Activated CD4-positive, alpha-beta memory T cell treated with anti-CD3 and anti-CD28 coated beads, Interleukin-2, amount 10 ng/mL, durations not matched to agents 7 days and 5 days (primary cell): ENCODE measurements at places on chromosomes 4 and X. TPM values are rescaled to one million over a fixed set of nuclear protein-coding genes. Genes with fewer than 3 reads are reported as not detected.

The NPFFR2 gene
- total RNA-seq: not detected

The MAOB gene
- total RNA-seq: not detected

The GAB3 gene
- 10.5 TPM for total RNA-seq

The ZC4H2 gene
- 11.0 TPM for total RNA-seq

The USP26 gene
- not detected for total RNA-seq

The GPC3 gene
- total RNA-seq: 0.08 TPM

The HEPH gene
- not detected for total RNA-seq

The RASSF6 gene
- total RNA-seq: not detected

The QRFPR gene
- not detected for total RNA-seq

The MRFAP1L1 gene
- 81.9 TPM for total RNA-seq

DNA sequence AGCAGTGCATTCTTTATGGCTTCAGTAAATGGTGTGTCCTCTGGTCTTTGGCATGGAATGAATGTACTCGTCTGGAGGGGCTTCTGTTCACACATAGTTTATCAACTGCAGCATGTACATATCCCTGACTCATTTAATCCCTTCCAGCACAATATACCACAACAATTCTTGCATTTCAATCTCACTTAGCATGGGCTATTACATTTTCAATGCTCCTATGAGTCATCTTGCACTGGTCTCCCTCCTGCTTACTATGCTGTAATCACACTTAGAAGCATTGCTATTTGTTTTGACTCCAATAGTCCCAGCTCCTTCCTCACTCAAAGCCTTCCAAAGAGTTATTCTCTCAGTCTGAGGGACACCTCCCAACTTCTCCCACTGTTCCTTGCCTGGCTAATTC, 180.9 kb upstream of the NUDT10 start:
- no peak for DNase-seq

- DNase-seq: no peak
These were observed 550.0 kb upstream of the DIPK2B start for GRCh38 chrX:45750639-45751038.

GRCh38 chr4:172897046-172897445, 271.6 kb upstream of the GALNT7 start:
- no peak for DNase-seq

DNA sequence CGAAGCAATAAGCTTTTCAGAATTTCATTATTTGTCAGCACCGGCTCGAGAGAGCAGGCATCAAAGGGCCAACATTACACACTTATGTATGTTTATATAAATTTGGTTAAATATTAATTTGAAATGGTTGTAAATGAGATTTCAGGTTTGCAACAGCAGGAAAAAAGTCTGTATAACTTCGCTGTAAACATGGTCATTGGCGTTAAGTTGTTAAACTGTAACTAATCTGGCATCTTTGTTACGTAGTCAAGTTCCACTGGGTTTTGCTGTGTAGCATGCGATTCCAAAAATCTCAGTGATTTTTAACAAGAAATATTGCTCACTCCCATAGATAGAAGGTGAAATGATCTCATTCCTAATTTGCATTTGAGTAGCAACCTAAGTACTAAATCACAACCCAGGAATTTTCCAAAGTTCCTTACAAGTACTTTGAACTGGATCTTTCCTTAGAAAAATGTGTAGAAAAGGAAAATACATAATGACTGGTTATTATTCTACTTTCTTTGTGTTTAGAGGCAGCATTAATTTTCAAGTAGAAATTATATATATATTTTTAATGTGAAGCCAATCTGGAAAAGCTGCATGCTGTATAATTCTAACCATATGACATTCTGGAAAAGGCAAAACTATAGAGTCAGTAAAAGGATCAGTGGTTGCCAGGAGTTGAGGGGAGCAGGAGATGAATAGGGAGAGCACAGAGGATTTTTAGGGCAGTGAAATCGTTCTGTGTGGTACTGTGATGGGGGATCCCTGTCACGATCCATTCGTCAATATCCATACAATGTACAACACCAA, 222.1 kb downstream of the CBR4 start:
- DNase-seq: no peak

GRCh38 chr4:106851726-106852125, 184.4 kb downstream of the DKK2 start:
- DNase-seq: no peak

- no peak for DNase-seq
These were observed 81.4 kb downstream of the RBM47 start for GRCh38 chr4:40548256-40548655.

DNA sequence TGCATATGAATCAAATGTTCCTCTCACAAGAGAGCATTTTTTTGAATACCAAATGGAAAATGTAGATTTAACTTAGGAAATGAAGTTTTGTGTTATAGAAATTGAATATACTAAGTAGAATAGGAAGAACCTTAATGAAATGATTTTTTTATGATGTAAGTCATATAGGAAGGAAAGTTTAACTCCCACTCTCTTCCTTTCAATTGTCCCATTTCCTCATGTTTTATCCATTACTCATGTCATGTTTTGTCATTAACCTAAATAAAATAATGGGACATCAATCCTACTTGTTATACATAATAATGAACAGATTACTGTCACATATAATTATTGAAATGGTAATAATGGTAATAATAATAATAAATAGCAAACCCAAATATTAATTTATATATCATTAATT, 22.7 kb upstream of the SRD5A3 start:
- DNase-seq: no peak

DNA sequence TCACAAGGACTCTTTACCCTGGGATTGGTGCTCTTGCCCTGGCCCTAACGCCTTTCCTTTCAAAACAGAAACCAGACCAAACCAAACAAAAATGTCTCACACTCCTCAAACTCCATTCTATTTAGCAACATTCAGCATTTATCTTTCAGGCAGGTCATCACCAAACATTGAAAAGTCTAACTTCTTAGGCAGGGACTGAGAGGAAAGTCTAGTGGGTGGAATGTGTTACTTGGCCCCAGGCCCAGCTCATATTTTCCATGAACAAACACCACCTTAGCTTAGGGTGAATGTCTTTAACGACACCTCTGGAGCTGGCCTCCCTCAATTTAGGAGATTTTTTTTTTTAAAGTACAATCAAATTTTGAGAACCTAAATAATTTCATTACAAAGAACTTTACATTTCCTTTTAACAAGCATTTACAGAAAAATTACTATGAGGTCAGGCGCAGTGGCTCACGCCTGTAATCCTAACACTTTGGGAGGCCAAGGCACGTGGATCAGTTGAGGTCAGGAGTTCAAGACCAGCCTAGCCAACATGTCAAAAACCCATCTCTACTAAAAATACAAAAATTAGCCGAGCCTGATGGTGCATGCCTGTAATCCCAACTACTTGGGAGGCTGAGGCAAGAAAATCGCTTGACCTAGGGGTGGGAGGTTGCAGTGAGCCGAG, 10.2 kb upstream of the N4BP2 start:
- no peak for DNase-seq

DNA sequence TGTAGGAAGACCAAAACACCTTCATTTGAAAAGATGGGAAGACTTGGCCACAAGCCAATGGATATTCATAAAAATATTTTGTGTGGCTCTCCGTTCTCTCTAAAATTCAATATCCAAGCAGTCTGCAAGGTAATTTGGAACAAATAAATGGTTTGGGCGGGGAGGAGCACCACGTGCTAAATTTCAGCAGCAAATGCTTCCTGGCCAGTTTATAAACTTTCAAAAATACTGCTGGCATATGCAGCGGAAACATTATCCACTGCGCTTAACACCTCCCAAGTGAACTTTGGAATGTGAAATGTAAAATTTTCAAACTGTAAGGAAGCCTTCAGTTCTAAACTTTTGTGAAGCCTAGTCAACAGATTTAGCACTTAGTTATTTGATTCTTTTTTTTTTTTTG, 191.0 kb downstream of the NSUN7 start:
- DNase-seq: no peak

GRCh38 chrX:148540114-148540513, 39.7 kb downstream of the AFF2 start:
- DNase-seq: no peak

DNA sequence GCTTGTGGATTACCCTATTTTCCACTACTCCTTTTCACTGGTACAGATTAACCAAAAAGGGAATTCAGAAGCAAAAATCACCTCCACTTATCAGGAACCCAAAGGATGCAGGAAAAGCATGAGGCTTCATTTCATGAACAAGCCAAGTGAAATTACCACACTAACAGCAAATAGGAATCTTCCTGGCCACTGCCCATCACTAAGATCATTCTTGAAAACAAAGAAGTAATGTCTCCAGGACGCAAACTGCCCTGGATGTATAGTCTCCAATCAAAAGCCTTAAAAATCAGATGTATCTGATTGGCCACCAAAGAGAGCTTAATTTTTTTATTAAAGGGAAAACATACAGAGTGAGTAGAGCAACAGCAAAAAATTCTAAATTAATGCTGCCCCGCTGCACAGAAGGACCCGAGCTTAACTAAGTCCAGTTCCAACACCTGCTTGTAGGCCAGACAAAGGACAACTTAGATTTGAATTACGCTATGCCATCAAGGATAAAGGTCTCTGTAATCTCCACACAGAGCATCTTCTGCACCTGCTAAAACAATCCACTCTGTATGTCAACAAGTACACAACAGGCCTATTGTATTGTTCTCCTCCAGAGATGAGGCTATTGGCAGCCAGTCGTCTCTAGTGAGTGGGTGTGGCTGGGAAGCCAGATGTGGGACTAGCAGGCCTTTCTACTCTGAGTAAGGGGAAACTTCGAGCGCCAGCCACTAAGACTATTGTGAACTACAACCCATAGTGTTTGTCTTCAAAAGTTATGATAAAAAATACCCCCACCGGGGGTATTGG, 12.4 kb downstream of the ZDHHC9 start:
- no peak for DNase-seq

- DNase-seq: no peak
These were observed 190.6 kb upstream of the TENT5D start for GRCh38 chrX:80229626-80230025.

- no peak for DNase-seq
These were observed 239.5 kb upstream of the GPC4 start for GRCh38 chrX:133654811-133655210.

GRCh38 chrX:129523079-129523911, at the start of gene SMARCA1:
TSS of gene SMARCA1 (minus strand) at chrX:129523490. CDS start at chrX:129523370, 120 bp downstream.
- DNase-seq: no peak

DNA sequence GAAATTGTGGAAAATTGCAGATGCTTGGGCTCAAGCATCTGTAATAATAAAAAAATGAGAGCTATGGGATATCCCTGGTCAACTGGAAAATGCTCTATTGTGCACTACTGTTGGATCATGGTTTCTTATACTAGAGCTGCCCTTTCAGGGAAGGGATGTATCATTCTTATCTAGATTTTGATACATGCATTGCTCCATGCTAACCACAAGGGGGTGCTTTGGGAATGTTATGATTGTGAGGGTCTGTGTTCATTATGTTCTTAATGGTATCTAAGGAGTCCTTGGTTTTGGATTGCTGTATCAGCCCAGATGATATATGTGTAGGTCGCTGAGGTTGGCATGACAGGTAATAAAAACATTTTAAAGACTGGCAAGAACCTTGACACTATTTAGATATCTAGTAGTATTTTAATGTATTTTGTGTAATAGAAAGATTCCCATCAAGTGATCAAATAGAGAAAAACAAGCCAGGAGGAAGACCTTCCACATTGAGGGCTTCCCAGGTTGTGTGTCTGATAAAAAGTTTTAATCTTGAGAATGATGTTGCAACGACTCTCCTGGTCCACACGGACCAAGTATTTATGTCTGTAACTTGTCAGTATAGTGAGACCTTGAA, 49.2 kb upstream of the TLR2 start:
- DNase-seq: no peak

DNA sequence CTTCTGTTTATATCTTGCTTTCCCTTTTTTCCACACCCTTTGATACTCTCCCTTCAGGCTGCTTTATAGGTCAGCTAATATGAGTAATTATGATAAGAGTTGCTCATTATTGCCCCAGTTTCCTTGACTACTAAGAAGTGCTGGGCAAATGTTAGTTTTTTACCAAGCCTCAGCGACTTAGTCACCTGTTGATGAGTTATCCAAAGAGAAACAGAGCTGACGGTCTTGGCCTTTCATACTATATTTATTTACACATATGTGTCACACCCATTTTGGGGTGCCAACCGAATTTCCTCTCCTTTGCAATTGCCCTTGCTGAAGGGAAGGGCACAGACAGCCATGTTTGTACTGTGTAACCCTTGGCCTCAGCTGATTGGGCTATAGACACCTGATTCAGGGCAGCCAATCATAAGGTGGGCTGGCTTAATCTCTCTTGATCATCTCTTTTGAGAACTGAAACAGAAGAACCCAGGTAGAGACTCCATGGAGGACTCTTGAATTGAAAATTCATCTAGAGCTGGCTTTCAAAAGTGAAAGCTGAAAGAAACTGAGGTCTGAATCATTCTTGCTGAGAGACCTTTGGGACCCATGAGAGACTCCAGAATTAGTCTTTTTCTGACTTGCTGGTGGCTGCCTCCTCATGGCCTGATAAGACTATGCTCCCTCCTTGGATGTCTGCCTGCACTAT, 111.7 kb upstream of the RPS6KA3 start:
- peak; percentile 34 for DNase-seq

GRCh38 chrX:44651358-44651757, 108.7 kb upstream of the FUNDC1 start:
- no peak for DNase-seq

- DNase-seq: no peak
These were observed 62.7 kb upstream of the SORBS2 start for GRCh38 chr4:185874516-185875230.

DNA sequence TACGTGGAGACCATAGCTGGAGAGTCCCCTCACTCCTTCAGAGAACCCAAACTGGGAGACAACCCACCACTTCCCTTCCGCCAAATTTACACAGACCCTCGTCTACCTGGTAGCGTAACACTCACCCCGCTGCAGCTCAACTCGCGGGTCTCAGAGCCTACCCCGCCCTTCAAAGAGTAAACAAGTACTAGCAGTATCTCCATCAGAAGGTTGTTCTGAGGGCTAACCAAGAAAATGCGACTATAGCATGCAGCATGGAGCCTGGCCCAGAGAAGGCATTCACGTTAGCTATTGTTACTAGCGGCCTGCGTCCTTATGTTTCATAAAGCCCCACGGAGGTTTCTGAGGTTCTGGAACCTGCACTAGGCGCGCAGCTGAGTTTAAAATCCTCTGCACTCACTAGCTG, 531 bp upstream of the MANBA start:
- DNase-seq: no peak

GRCh38 chrX:10126044-10126443, 30.7 kb upstream of the CLCN4 start:
- no peak for DNase-seq

- DNase-seq: no peak
These were observed 12.7 kb upstream of the AADAT start for GRCh38 chr4:170102426-170102825.

GRCh38 chr4:72817012-72817411, 248.0 kb upstream of the ADAMTS3 start:
- DNase-seq: no peak

GRCh38 chr4:113409181-113409580, 352.4 kb downstream of the CAMK2D start:
- DNase-seq: no peak

GRCh38 chr4:74437866-74438265, 7.1 kb upstream of the AREG start:
- no peak for DNase-seq

- DNase-seq: peak; percentile 95
These were observed at the start of gene HPF1 for GRCh38 chr4:169757575-169758184. TSS of gene HPF1 (minus strand) at chr4:169757944. CDS start at chr4:169757877, 67 bp downstream.

- no peak for DNase-seq
These were observed 460.3 kb downstream of the MID1IP1 start for GRCh38 chrX:39261446-39262147.

GRCh38 chrX:14694611-14695010, 165.3 kb downstream of the GLRA2 start:
- DNase-seq: no peak
